ENCODE measurements at places on chromosomes 4 and X.

- DNase-seq, result peak; percentile 36
Observed at GRCh38 chr4:170047771-170048354, 21.7 kb upstream of the MFAP3L start.

GRCh38 chr4:173777921-173778320, 247.9 kb upstream of the HAND2 start:
- no peak for DNase-seq

GRCh38 chrX:18377796-18378195, 23.3 kb upstream of the SCML2 start:
- peak; percentile 62 for DNase-seq

GRCh38 chr4:92651536-92651935, 347.8 kb downstream of the GRID2 start:
- no peak for DNase-seq

GRCh38 chr4:45350438-45350837, 624.1 kb upstream of the GNPDA2 start:
- DNase-seq, result no peak

DNA sequence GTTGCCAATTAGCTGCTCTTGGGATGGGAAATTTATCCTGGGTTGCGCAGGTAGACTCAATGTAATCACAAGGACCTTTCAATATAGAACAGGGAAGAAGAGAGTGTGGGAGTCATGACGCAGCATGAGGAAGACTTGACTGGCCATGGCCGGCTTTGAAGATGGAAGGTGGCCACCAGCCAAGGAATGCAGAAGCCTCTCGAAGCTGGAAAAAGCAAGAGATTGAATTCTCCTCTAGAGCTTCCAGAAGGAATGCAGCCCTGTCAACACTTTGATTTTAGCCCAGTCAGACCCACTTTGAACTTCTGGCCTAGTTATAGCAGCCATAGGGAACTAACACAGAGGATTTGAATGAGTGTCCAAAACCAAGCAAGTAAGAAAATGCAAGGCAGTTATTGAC, 14.7 kb upstream of the SH3KBP1 start:
- no peak for DNase-seq

DNA sequence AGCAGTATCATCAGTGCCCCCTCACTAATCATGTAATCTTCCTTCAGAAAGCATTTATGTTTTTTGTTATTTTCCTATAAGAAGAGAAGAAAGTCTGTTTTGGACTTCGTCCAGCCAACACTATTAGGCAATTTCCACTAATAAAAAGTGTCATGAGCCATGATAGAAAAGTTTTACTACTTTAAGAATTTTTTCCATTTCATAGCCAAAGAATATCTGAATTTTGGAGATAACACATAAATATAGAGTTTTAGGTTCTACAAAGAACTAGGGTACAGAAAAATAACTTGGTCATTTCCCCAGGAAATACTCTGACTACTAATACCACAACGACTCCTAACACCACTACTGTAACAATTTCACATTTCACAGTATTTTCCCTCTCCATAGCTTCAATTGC, 41.8 kb upstream of the VEGFC start:
- DNase-seq, result no peak

GRCh38 chr4:53713296-53713695, 122.0 kb upstream of the LNX1 start:
- no peak for DNase-seq

- no peak for DNase-seq
Observed at GRCh38 chrX:43822014-43822413, 60.2 kb downstream of the MAOB start.

DNA sequence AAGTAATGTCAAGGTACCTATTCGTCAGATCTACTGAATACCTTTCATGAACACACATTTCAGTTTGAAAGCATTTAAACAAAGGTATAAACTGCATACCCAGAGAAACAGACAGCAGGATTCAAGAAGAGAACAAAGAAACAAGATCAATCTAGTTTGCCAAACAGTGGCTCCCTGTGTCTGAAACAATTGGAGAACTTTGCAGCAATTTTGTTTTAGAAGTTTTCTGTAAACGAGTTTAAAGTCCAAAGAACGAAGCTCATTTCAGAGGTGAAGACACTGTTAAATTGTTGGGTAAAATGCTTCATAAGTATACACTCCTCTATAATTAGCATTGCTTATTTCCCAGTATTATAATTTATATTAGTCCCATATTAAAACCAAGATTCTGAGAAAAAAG, 21.4 kb upstream of the NSUN7 start:
- DNase-seq, result no peak
